ENCODE measurements at places on chromosomes 2 and 18.

DNA sequence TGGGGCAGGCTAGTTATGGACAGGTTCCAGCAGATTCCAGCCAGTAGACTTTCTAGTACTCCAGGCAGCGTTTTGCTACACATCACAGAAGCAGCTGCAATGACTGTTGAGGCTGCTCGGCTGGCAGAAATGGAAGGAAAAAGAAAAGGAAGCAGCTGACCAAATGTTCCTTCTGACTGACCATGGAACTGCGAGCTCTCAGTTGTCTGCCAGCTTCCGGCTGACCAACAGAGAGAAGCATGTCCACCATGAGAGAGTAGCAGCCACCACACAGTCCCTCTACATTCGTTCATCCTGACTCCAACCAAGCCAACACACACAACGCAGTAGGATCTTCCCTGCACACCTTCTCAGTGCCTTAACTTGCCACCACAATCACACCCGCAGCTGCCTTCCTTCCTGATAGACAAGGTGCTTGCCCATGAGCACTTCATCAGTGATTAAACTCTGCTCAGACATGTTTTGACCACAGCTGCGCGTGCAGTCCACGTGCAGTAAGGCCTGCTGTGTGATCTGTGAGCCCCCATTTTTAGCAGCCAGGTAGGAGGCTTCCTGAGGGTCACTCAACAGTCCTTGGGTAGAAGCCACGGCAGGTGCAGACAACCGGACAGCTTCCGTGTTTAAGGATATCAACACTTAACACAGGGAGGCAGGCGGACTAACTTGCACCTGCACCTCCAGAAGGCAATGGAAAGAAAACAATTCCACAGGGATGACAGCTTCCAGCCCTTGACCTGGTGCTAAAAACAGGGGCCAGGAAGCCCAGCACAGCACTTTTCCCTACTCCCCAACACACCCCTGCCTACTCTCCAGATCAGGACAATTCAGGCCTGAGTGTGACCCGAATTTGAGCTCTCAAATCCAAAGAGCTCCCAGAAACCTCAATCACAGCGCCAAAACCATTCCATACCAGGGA lies 996 bp downstream of the TGFBRAP1 start:
- DNase-seq, result no peak

- DNase-seq, result no peak
These were observed 36.6 kb downstream of the UPP2 start for GRCh38 chr2:158138255-158138654.

- DNase-seq, result no peak
These were observed 41.6 kb downstream of the PKDCC start for GRCh38 chr2:42089340-42089925.

DNA sequence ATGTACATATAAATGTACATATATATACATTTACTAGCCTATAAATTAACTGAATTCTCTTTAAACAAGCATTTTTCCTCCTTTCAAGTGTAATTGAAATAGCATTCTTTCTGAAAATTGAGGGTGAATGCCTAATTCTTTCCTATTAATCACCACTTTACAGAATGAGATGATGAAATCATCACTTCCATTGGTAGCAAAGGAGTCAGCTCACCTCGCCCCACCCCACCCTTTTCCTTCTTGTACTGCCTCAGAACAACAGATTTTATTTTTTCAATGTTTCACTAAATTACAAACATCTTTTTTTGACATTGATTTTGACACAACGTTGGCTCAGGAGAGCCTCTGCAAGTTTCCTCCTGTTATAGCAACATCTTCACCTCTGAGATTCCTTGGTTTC lies 181.9 kb upstream of the CDH7 start:
- no peak for DNase-seq

GRCh38 chr2:68196120-68196716 lies 38.5 kb downstream of the PNO1 start:
- no peak for DNase-seq

GRCh38 chr2:45391866-45392265 lies 219.2 kb downstream of the SRBD1 start:
- no peak for DNase-seq

- DNase-seq, result no peak
These were observed 21.7 kb downstream of the BCL2 start for GRCh38 chr18:63297687-63298399.

DNA sequence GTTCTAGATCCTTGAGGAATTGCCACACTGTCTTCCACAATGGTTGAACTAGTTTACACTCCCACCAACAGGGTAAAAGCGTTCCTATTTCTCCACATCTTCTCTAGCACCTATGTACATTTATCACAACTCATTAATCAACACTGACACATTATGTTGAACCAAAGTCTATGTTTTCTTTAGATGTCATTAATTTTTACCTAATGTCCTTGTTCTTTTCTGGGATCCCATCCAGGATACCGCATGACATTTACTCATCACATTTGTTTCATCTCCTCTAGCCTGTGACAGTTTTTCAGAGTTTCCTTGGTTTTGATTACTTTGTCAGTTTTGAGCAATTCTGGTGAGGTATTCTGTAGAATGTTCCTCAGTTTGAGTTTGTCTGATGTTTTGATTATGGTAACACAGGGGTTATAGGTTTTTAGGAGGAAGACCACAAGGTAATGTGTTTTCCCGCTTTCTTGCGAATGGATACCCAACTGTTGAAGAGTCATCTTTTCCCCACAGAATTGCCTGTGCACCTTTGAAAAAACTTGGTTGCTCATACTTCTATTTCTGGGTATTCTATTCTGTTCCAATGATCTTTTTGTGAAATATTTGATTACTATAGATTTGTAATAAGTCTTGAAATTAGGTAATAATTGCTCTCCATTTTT lies 3.0 kb upstream of the UGT1A9 start:
- DNase-seq, result no peak

Data from BJ (cell line).